ELF-1 (cell line): ENCODE measurements at places on chromosomes 7 and 10.

- DNase-seq = peak; percentile 24
These were observed 107.8 kb downstream of the TBXAS1 start for GRCh38 chr7:139936760-139937310.

GRCh38 chr10:77732213-77733003 is 94.8 kb upstream of the KCNMA1 start:
- no peak for DNase-seq

DNA sequence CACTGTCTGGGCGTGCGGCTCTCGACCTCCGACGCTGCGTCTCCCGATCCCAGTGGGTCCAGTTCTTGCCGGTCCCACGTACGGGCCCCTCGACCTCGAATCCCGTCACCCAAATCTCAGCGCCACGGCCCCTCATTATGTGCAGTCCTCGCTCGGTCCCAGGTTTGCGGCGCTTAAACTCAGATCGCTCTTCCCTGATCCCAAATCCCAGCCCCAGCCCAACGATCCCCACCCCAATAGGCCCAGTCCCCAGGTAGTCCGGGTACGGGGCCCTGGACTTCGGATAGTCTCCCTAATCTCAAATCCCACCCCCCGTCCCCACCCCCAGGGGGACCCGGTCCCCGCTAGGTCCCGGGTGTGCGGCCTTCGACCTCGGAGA is 666 bp downstream of the HNRNPF start:
- no peak for DNase-seq

GRCh38 chr10:74988054-74988775 is 123.2 kb upstream of the SAMD8 start:
- no peak for DNase-seq

GRCh38 chr7:42283553-42283952 is 46.5 kb upstream of the GLI3 start:
- DNase-seq = no peak

- DNase-seq = no peak
These were observed 3.2 kb upstream of the MRPS24 start for GRCh38 chr7:43872406-43873110.

DNA sequence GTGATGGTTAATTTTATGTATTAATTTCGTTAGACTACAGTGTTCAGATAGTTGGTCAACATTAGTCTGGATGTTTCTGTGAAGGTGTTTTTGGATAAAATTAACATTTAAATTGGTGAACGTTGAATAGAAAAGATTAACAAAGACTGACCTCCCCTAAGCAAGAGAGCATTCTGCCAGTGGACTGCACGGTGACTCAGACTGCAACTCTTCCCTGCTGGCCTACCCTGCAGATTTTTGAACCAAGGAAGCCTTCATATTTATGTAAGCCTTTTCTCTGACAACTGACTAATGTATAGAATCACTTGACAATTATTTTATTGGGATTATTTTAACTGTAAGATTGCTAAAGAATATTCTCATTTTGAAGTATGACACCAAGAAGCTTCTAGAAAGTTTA is 7.9 kb upstream of the ZNF248 start:
- no peak for DNase-seq

DNA sequence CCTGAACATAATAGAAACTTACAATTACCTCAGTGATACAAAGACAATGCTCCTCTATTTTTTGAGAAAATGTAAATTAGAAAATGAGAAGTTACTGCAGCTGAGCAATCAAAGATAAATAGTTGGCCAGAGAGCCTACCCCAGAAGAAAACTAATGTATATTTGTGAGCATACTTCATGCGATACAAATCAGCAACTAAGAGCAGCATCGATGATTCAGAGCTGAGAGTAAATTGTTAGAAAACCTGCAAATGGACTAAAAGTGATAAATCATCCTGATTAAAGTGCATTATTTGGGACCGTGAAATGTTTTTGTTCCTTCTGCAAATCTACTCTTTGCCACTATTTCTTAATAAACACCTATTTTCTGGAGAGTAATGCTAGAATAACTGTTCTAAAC is 285.7 kb downstream of the PPP1R3A start:
- DNase-seq = no peak

DNA sequence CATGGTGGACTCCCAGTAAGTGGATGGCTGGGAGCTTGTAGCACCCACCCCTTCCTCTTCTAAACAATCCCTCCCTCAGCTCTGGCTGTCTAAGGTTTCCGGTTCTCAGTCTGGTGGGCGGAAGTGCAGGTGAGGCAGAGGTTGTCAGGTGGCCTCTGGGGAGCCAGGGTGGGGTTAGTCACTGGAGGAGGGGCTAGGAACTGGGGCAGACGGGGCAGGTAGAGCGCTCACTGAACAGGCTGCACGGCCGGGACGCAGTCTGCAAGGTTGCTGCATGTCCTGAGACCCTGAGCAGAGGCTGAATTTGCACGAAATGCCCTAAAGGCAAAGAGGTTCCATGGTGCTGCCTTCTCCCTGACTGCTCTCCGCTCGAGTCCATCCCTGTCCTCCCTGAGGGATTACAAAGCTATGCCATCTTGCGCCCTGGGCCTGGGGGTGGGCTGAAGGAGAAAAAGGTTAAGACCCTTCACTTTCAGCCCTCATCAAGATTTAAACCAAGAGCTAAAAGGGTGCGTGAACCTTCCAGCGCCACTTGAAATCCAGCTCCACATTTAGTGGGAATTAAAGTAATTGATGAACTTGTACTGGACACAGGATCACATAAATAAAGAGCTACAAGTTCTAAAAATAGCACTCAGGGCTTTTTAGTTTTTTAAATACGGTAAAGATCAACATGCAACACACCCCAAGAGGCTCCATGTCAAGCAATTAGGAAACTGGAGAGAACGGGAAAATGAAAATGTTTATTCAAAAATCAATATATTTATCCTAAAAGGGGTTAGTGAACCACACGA is 62.3 kb upstream of the CTBP2 start:
- DNase-seq = peak; percentile 81

DNA sequence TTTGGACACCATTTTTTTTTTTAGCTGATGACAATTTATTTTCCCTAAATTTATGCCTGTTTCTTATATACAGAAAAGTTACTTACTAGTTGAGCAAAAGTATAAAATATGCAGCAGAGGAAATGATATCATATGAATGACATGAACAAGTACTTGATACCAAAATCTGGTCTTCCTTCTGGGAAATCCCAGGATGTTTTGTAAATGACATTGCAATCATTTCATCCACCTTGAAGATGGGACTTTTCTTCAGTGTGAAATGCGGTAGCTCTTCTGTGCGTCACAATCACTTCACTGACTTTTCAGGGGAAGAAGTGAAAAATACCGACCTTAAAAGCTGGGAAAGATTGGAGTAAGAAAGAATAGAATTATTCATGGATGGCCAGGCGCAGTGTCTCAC is 23.8 kb downstream of the C1QL3 start:
- DNase-seq = no peak

DNA sequence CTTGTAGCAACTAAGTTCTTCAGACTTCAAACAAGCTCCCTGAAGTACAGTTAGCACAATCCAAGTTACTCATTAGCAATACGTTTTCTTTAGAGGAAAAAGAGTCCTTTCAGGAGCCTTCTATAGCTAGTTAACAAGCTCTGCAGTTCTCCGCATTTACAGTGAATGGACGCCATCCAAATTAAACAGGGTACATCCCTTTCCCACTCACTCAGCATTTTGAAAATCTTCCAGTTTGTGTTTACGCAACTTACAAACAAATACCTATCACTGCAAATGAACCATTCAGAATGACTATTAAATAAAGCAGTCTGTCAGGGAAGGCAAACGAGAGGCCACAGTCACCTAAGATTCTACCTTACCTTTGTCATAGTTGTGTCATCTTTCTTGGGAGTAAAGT is 84.5 kb downstream of the RNF32 start:
- no peak for DNase-seq

- peak; percentile 54 for DNase-seq
These were observed 39.3 kb downstream of the FAS start for GRCh38 chr10:89029785-89030437.

- DNase-seq = no peak
These were observed 127.5 kb downstream of the ABCA13 start for GRCh38 chr7:48298779-48299178.

DNA sequence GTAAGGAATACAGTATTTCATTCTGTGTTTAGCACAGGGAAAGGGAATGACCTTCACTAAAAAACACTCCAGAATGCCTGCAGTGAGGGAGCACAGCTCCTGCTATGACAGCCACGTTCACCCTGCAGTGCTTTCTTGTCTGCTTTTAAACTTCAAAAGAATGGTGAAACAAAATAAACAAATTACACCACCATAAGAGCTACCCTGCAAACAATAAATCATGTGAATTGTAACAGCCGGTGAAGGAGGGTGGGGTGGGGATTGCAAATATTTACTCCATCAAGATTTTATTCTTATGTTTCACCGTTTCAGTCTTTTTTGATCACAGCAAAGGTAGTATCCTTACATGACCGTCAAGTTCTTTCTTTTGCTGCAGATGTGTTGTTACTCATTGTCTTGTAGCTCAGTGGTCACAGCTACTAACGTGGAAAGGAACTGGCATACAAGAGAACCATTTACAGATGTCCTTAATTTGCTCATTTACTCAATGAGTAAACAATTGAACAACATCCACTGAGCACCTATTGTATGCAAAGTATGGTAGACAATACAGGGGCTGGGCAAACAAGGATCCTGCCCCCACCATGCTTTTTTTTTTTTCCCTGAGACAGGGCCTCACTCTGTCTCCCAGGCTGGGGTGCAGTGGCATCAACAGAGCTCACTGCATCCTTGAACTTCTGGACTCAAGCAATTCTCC is 4.1 kb upstream of the CHN2 start:
- no peak for DNase-seq

DNA sequence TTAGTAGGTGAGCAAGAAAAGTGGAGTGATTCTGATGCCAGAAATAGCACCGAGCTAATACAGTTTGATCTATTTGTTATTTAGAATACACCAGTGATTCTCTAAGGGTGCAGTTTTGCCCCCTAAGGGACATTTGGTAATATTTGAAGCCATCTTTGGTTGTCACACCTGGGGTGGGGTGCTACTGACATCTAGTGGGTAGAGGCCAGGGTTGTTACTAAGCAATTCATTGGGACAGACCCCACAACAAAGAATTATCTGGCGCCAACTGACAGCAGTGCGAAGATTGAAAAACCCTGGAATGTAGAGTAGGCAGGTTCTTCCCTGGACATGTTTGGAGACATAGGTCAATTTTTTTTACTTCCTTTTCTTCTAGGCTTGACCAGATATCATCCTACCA is 14.6 kb downstream of the PALS2 start:
- peak; percentile 63 for DNase-seq

DNA sequence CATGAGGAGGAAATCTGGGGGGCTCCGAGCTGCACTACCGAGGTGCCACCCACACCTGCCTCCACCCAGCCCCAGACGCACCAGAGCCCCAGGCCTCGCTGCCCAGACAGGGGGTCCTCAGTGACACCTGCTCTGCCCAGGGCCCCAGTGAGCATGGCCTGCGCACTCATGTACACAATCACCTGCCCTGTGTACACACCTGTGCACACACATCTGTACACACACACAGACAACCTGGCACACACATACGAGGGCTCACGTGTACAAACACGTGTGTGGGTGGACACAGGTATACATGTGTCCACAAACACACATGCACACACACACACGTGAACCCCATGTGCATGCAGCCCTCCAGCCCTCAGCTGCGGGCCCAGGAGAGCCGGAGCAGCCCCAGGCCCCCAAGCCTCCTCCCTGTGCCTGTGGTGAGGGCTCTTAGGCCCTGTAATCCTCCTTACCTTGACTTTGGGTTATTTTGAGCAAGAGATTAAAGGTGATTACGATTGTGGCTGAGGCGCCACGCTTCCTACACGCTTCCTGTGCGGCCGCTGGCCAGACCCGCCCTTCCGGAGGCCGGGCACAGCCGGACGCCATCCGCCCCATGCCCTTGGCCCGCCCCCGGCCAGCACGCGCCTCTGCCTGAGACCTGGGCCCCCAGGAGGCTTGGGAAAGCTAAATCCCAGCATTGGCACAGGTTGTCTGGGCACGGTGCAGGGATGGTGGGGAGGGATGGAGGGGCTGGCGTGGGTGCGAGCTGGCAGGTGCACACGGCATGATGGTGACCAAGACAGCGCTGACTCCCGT is 71.9 kb downstream of the ELFN1 start:
- DNase-seq = no peak

GRCh38 chr10:71440506-71441035 is 43.9 kb downstream of the CDH23 start:
- no peak for DNase-seq

- DNase-seq = peak; percentile 97
These were observed at the start of the genes ECD and FAM149B1 for GRCh38 chr10:73167783-73168464. Gene ECD (minus strand): TSS chr10:73168008. CDS start chr10:73163937, 4,071 bp downstream. Gene FAM149B1 (plus strand): TSS chr10:73168119. CDS start chr10:73168340, 221 bp downstream.

DNA sequence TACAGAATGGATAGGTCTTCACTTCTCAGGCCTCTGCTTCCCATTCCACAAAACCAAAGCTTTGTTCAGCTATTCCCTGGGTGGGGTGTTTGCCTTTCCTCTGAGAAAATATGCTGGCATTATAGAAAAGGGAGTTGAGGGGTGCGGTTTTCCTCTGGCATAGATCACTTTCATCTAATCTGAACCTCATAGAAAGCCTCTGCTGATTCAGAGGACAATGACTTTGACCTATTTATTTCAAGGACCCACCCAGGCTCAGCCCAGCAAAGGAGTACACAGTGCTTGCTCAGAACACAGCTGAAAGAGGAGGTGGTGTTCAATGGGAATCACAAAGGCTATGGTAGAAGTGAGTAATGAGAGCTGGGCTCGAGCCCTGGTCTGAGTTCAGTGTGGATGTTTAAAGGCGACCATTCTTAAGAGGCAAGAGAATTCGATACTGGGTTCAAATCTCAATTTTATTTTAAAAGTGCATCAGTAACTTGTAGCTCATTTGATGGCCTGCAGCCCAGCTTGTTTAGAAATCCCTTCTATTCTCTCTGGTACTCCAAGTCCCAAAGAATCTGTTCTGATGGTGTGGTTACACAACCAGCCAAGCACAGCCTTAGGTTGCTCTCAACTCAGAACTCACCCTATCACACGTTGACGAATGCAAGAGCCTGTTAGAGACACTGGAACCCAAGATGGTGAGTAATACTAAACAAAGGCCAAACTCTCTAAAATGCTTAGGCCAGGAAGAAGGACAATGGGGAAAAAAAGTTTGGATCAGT is 1012.8 kb downstream of the LRMDA start:
- DNase-seq = no peak

DNA sequence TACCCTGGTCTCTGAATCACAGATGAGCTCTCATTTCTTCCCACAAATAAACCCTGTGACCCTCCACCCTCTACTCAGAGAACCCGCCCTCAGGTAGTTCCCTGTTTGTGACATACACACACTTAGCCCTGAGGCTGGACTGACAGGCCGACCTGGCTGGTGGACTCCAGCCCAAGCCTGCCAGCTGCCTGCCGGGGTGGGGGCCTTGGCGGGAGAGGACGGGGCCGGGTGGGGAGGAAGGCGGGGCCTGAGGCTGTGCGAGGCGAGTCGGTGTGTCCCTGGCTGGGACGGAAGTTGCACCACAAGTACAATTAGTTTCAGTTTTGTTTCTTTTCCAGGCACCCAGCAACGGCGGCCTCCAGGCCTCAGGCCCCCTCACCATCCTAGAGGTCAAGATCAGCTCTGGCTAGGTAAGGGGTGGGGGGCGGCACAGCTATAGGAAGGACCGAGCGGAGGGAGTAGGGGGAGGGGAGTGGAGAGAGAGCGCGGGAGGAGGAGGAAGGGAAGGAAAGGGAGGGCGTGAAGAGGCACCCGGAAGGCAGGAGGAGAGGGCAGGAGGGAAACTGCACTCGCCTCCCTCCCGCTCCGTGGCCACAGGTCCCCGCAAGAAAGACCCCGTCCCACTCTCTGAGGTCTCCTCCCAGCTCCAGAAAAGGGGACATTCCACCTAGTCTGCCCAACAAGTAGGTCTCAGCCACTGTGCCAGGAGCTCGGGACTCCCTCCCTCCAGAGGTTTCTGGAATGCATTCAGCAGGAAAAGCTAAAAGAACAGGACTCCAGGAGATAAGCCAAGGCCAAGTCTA is at the start of gene TRIM56:
Gene TRIM56 (plus strand): TSS at position 320 of the 803 bp plus-strand sequence. CDS start 1,832 bp downstream, outside the sequence.
- DNase-seq = peak; percentile 96

- no peak for DNase-seq
These were observed 193.4 kb upstream of the PRSS58 start for GRCh38 chr7:142451296-142451695.
